ENCODE measurements at places on chromosomes 11 and 22. TPM values are rescaled to one million over a fixed set of nuclear protein-coding genes. Genes with fewer than 3 reads are reported as not detected.

The APOA4 gene
- total RNA-seq, result not detected

The GLYAT gene
- total RNA-seq, result not detected

The SESN3 gene
- total RNA-seq, result 12.4 TPM

The C11orf91 gene
- not detected for total RNA-seq

The BTBD18 gene
- total RNA-seq, result not detected

GRCh38 chr22:26544489-26544888 is 32.2 kb upstream of the TFIP11 start:
- no peak for DNase-seq

DNA sequence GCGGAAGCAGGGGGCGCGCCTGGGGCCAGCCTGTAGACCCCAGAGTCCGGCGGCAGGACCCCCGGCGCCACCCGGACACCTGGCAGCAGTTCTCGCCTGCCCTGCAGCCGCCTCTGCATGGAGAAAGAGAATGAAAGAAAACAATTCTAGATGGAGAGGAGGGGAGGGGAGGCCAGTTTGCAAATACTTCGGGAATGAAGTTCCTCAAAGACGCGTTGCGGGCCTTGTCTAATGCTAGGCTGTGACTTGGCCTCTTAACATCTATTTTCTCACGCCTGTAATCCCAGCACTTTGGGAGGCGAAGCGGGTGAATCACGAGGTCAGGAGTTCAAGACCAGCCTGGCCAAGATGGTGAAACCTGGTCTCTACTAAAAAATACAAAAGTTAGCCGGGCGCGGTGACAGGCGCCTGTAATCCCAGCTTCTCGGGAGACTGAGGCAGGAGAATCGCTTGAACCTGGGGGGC is 2.1 kb upstream of the BARX2 start:
- DNase-seq, result no peak

- DNase-seq, result no peak
These were observed 40.5 kb downstream of the LARGE1 start for GRCh38 chr22:33879796-33880195.

DNA sequence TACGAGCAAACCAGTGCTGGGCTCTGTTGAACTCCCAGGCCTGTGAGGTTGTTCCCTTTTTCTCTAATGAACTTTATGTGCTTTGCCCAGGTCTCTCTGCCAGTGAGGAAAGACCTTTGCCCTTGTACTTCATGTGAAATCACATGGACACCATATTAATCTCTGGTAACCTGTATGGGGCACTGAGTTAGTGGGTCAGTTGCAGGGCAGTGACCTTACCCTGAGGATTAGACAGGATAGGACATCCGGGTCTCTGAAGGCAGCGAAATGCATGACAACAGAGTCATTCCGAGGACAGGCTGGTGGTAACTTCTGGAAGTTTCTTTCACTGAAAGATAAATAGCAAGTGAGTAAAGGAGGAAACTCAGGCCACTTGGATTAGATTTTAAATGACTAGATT is 93.7 kb downstream of the ZBTB16 start:
- DNase-seq, result no peak

DNA sequence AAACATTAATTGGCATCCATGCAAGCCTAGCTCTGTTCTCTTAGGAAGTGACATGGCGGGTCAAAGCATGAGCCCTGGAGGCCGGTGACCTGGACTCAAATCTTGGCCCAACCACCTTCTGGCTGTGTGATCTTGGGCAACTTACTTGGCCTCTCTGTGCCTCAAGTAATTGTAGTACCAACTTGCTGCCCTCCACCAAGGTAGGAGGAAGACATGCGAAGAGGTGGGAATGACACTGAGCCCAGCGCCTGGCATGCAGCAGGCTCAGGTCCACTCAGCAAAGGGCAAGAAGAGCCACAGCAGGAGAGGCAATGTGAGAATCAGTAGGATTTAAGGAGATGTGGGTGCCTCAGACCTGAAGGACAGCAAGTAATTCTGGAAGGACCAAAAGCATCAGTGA is 59.6 kb upstream of the SLC22A12 start:
- DNase-seq, result no peak

DNA sequence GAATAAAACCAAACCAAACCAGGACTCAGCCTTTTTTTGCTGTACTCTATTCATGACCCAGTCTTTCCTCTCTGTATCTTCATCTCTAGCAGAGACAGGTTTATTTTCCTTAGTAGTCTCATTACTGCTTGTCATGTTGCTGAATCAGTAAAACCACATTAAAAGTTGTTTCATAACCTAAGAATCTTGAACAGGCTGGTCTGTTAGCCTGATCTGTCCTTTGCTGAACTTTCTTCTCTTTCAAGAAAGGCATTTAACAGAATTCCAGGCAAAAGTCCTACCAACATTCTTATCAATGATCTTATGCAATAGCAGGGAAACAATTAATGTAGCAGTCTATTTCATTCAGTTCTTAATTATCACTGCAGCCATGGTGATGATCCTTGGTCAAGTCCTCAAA is 197.7 kb downstream of the CASP12 start:
- peak; percentile 51 for DNase-seq

Measured in bronchial epithelial cell (primary cell).